ENCODE measurements at places on chromosomes 6 and 20.

- no peak for DNase-seq
Observed at GRCh38 chr6:97864826-97865225, 581.8 kb upstream of the MMS22L start.

GRCh38 chr6:26045065-26045927 is 41.9 kb upstream of the HFE start:
- peak; percentile 81 for DNase-seq

GRCh38 chr6:96521306-96521643 is 331 bp upstream of the UFL1 start:
- DNase-seq, result no peak

DNA sequence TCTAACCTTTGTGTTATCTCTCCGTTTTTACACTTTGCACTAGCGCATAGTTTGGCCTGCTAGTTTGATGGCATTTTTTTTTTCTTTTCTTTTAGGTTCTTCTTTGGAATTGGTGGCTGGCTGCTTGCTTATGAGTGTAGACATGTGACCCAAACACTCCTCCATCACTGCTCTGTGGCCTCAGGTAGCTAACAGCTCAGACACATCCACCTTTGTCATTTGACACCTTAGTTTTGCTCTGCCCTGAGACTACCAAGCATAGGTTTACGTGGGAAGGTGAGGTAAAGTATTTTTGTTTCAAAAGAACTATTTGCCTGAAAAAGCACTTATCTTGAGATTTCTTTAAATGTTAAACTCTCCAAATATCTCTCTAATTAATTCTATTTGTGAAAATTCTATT is 368.4 kb upstream of the MAP3K7 start:
- DNase-seq, result no peak

DNA sequence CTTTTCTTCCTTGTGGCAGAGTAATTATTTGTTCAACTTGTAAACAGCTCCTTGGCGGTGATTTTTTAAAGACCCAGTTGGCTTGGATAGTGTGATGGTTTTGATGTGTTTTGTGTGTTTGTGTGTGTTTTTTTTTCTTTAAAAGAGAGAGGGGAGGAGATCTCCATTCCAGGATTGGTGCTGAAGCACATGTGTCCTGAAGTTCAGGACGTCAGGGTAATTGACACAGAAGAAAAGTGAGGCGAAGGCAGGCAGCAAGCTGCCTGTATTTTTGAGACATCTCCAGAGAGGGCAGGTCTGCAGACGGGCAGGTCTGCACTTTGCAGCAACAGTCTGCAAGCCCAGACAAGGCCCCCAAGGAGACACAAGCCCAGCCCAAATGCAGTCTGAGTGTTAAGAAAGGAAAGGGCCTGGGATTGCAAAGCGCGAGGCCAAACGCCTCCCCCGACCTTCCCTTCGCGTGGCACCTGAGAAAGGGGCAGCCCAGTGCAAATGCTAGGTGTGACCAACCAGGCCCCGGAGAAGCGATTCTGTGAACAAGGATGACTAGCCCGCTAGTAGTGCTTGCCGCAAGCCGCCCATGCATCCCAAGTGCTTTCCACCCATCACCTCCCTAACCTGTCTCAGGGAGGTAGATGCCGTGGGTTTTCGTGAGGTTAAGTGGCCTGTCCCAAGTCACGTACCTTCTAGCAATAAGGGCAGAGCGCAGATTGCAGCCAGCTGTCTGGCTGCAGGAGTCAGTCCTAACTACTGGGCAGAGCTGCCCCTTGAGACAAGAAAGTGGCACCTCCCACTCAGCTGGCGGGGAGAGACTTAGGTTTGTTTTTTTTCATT is 230.5 kb downstream of the ZMYND8 start:
- no peak for DNase-seq

DNA sequence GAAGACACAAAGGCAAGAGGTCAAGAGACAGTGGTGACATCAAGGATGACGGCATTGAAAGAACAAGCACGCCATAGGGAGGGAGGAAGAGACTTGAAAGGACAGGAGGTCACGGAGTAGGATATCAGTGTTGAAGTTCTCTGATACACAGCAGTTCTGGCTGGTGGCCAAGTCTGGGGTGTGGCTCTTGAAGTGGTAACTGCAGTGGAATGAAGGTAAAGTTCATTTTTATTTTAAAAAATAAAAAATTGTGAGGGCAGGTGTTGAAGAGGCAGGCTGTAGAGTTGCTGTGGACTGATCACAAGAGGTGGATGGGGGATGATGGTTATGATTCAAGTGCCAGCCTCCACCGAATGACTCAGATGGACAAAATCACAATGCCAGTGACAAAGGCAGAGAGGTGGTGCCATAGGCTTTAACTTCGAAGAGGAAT is 53.2 kb upstream of the BMP2 start:
- no peak for DNase-seq

DNA sequence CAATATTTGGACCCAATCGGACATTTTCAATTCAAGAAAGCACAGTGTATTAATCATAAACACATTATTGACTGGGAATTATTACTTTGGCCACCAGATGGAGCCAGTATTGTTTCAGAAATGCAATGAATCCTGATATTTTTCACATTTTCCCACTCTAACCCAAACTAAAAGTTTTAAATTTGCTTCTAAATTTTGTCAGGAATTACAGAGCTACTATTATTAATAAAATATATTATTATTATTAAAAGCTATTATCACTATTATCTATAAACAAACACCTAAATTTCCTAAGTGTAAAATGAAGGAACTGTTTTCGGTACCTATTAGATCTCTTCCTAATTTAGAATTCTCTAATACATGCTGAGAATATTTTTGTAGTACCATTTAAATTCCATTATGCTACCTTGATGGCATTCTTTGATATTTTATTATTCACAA is 245.3 kb downstream of the OGFRL1 start:
- DNase-seq, result no peak

DNA sequence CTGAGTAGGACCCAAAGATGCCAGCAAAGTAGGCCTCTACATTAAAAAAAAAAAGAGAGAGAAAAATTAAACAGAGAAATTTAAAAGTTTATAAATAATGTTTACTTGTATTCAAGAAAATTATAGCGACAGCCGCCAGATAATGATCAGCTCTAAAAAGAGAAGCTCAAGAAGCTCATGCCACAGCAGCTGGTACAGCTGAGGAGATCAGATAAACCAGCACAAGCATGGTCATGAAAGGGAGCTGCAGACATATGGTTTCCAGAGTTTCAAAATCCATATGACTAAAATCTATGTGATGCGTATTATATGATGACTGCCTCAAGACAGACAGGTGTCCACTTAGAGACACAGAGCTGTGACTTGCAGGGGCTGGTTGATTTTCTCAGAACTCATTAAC is 13.6 kb upstream of the HLA-C start:
- no peak for DNase-seq

- no peak for DNase-seq
Observed at GRCh38 chr20:44098256-44098630, 88.7 kb downstream of the JPH2 start.

GRCh38 chr20:48766961-48767960 is 60.5 kb downstream of the PREX1 start:
- DNase-seq, result no peak

DNA sequence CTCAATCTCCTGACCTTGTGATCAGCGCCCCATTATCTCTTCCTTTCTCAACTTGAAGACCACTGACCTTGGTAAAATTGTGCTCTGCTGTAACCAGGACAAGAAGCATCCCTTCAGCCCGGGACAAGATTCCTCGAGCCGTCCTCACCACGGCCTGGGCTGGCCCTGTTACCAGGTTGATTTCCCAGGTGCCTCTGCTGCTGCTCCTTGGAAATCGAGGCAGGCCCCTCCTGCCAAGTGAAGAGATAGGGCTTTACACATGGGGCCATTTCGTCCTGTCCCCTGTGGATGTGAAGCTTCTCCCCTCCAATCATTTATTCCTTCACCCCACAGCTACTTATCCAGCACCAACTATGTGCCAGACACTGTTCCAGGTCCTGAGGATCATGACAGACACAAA is 21.5 kb downstream of the RAB44 start:
- no peak for DNase-seq

GRCh38 chr6:12865671-12866181 is 149.2 kb downstream of the PHACTR1 start:
- no peak for DNase-seq

GRCh38 chr6:167956983-167957492 is 40.4 kb upstream of the KIF25 start:
- DNase-seq, result no peak
